T47D (cell line): ENCODE measurements at places on chromosomes 16 and 17.

DNA sequence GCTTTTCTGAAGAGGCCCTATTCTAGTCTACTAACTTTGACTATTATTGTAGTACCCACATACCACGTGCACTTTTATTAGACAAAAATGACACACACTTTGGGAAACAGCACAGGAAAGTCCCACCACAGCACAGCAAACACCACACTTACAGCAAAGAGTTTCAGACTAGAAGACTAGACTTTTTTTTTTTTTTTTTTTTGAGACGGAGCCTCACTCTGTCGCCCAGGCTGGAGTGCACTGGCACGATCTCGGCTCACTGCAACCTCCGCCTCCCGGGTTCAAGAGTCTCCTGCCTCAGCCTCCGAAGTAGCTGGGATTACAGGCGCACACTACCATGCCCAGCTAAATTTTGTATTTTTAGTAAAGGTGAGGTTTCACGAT, 20.1 kb downstream of the YWHAE start:
- DNase-seq: no peak

GRCh38 chr17:34203018-34203638, 52.0 kb upstream of the CCL2 start:
- DNase-seq: no peak

DNA sequence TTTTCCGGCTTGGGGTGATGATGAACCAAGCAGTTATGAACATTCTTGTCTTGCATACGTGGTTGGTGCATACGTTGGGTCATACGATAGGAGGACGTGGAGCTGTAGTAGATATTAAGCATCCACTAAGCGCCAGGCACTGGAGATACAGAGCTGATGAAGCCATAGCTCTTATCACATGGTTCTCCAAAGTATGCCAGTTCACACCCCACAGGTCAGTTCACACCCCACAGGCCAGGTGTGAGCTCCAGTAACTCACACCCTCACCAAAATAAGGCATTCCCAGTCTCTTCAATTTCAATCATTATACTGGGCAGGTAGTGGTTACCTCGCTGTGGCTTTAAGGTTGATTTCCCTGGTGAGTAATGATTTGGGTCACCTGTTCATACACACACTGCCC, 335.5 kb downstream of the FOXL1 start:
- DNase-seq: no peak

DNA sequence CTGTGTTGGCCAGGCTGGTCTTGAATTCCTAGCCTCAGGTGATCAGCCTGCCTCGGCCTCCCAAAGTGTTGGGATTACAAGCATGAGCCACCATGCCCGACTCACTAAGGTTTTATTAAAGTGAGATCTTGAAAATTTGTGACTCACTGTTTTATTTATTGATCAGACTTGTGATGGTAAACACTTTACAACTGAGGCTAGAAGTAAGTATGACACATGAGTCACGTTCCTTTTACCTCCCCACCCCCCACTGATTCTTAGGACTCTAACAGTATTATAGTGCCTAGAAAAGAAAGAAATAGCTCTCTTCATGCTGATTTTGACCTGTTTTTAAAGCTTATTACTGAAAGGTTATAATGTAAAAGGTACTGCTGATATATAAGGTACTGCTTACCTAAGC, 160.6 kb downstream of the TANC2 start:
- DNase-seq: no peak

DNA sequence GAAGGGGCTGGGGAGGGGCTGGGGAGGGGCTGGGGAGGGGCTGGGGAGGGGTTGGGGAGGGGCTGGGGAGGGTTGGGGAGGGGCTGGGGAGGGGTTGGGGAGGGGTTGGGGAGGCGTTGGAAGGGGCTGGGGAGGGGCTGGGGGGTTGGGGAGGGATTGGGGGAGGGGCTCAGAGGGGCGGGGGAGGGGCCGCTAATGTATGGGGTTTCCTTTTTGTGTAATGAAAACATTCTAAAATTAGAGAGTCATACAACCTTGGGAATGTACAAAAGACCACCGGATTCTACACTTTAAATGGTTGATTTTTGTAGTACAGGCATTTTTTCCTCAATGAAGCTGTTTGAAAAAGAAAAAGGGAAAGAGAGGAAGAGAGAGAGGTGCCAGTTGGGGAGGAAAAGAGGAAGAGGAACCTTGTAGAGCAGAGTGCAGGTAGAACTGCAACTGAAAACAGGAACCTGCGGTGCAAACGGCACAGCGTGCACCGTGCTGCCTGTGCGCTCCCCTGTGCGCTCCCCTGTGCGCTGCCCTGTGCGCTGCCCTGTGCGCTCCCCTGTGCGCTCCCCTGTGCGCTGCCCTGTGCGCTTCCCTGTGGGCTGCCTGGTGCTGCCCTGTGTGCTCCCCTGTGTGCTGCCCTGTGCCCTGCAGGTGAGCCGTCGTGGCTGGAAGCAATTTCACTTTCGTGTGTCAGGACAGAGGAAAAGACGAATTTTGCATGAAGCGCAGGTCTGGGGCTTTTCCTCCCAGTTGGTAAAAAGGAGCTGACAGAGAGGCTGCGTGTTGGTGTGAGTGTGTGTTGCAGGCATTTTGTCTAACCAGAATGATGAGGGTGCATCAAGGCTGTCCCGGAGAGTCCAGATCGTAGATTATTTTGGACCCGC, 40.8 kb downstream of the METRNL start:
- peak; percentile 80 for DNase-seq

- DNase-seq: peak; percentile 97
Measured at GRCh38 chr16:80899809-80900592, 95.6 kb upstream of the CDYL2 start.

GRCh38 chr17:40598619-40599467, 33.6 kb upstream of the CCR7 start:
- no peak for DNase-seq

GRCh38 chr17:7836596-7837407, 2.8 kb downstream of the KDM6B start:
- peak; percentile 95 for DNase-seq

- no peak for DNase-seq
Measured at GRCh38 chr17:69122065-69122464, 19.6 kb downstream of the ABCA6 start.

GRCh38 chr17:2055292-2056205, 646 bp downstream of the HIC1 start:
- DNase-seq: no peak

- DNase-seq: no peak
Measured at GRCh38 chr17:42441371-42442195, 17.1 kb upstream of the ATP6V0A1 start.

- DNase-seq: no peak
Measured at GRCh38 chr16:27175888-27176287, 27.4 kb upstream of the KDM8 start.

- DNase-seq: no peak
Measured at GRCh38 chr17:79464318-79465010, 146.4 kb downstream of the RBFOX3 start.

GRCh38 chr17:3852561-3852960, 6.5 kb upstream of the NCBP3 start:
- no peak for DNase-seq

DNA sequence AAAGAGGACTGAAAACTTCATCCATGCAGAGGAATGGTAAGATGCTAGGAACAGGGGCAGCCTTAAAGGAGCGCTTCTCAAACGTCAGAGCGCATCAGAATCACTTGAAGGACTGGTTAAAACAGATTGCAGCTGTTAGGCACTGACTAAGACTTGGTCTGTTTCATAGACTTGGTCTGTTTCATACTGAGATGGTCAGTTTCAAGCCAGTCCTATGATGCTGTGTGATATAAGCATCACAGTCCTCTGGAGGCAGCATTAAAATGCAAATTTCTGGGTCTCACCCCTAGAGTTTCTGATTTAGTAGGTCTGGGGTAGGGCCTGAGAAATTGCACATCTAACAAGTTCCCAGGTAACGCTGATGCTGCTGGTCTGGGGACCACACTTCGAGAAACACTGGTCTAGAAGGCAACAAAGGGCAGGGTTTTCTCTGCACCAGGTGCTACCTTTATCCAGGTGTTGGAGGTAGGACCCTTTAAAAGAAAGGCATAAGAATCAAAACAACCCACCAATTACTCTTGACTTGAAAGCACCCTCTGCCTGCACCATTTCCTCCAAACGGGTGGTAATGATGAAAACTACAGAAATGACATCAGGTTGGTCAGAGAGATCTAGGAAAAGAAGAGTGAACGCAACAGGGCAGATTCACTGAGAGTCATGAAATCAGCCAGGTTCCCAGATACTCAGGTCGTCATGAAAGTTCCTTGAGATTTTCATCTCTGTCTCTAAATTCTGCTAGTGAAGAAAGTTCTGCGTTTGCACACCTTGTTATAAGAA, 95.0 kb upstream of the RCVRN start:
- no peak for DNase-seq

DNA sequence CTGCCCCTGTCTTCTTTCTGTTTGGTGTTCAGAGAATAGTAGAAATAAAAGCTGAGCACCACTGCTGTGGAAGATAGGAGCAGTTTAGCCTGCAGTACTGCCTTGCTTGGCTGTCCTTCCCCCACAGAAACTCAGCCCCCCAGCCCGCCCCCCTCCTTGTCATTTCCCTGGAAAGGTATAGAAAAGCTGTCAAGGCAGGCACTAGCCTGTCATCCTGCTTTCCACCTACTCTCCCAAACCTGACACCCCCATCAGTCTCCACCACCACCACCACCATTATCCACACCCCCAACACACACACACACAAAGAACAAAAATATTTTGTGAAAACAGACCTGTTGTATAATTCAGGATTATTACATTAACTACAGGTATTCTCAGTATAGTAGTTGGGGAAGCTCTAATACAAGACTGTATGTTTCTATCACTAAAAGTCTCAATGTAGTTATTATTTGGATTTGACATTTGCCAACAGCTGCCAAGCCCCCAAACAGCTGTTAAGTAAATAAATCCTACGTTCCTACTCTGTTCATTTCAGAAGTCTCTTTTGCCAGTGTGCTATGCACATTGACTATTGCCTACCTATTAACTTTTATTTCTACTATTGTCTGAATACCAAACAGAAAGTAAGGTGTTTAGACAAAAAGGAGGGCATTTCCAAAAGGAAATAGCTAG, 128.8 kb downstream of the CYB561 start:
- no peak for DNase-seq

DNA sequence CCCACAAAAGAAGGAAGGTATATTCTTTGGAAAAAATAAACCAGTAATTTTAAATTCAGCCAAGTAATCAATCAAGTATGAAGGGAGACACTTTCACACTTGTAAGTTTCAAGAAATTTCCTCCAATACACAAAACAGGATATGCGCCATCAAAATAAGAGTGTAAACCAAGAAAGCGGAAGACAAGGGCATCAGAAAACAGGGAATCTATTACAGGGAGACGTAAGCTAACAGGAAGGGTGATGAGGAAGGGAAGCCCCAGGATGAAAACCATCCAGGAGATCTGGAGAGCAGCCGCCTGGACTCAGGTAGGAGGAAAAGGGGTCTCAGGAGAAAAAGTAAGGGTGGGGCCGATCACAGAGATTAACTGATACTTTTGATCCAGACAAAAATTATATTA, 31.8 kb upstream of the PITPNM3 start:
- no peak for DNase-seq

- DNase-seq: peak; percentile 87
Measured at GRCh38 chr16:569445-570254, at the start of gene PIGQ. Gene PIGQ, plus strand, starts transcription at chr16:569968. Its CDS starts 4,107 bp downstream, at chr16:574075.

DNA sequence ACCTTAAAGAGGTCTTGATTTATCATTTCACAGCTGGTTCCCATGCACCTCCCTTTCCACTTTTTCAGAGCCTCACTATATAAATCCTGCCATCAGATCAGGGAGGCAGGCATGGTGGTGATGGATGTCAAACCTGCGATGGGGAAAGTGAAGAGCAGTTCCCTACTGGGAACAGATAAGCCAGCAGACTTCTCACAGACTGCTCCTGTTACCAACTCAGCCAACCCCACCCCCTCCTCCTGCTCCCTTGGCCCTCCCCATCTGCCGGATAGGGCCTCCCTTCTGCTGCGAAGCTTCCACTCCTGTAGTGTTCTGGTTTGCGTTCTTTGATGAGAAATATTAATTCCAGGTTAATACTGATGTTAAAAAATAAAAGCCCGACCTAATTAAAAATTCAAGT, 232.1 kb downstream of the STX8 start:
- DNase-seq: no peak

- DNase-seq: peak; percentile 29
Measured at GRCh38 chr17:82961366-82962162, 117.8 kb upstream of the METRNL start.

GRCh38 chr17:68033636-68034451, 1.7 kb upstream of the KPNA2 start:
- DNase-seq: peak; percentile 95

- no peak for DNase-seq
Measured at GRCh38 chr16:4523686-4524085, 14.9 kb downstream of the CDIP1 start.

GRCh38 chr16:29319726-29320125, 86.8 kb downstream of the NPIPB11 start:
- no peak for DNase-seq

GRCh38 chr17:55350825-55351205, 70.8 kb downstream of the MMD start:
- no peak for DNase-seq

- DNase-seq: no peak
Measured at GRCh38 chr17:61487161-61487988, 35.2 kb downstream of the TBX4 start.

- no peak for DNase-seq
Measured at GRCh38 chr17:3043737-3044365, 19.6 kb downstream of the OR1D5 start.

DNA sequence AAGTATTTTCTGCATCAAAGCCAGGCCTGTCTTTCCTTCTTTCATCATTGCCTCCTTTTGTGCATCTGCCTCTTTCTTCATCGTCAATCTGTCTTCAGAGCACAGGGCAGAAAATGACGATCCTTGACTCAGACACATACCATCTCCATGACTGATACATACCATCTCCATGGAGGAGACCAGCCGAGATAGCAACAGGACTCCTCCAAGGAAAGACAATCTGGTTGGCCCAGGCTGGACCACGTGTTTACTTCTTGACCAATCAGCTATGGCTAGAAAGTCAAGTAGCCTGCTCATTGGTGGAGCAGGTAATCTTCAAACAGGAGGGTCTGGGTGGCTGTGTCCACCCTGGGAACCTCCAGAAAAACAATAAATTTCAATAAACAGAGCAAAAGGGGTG, 164.6 kb downstream of the CPPED1 start:
- DNase-seq: no peak

GRCh38 chr16:407253-407652, 5.6 kb downstream of the DECR2 start:
- no peak for DNase-seq

DNA sequence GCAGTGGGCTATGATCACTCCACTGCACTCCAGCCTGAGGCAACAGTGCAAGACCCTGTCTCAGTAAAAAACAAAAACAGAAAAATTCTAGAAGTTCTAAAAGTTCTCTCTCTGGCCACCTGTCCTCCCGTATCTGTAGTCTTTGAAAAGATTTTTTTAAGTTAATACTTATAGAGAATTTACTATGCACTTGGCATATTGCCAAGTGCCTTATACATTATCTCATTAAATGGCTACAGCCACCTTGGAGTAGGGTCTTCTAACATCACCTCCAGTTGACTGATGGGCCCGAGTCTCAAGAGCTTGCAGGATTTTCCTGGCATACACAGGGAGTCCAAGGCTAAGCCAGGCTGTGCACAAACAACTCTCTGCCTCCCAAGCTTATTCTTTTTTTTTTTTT, 44.7 kb downstream of the TMEM186 start:
- DNase-seq: no peak

- no peak for DNase-seq
Measured at GRCh38 chr16:3490911-3491629, 4.2 kb downstream of the C16orf90 start.

GRCh38 chr16:65409510-65409909, 287.6 kb upstream of the CDH11 start:
- DNase-seq: no peak
